Hematopoietic multipotent progenitor cell treated with erythropoietin and hydrocortisone succinate and interleukin-3 and kit ligand, for 15 days (in vitro differentiated cells): ENCODE measurements at places on chromosomes 7 and 10.

DNA sequence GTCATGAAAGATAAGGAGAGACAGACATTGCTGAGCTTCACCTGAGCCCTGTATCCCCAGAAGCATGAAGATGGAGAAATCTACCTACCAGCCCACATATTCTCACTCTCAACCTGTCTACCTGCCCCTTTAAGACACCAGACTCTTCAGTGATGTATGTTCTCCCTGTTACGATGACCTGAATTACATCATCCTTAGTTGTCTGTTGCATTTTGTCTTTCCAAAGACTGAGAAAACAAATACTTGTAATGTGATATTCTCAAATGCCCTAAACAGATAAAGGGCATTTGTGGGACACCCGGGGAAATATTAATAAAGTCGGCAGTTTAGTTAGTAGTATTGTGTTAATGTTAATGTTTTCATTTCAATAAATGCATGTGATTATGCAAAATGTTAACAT is 305.8 kb upstream of the IGFBP3 start:
- DNase-seq: no peak

DNA sequence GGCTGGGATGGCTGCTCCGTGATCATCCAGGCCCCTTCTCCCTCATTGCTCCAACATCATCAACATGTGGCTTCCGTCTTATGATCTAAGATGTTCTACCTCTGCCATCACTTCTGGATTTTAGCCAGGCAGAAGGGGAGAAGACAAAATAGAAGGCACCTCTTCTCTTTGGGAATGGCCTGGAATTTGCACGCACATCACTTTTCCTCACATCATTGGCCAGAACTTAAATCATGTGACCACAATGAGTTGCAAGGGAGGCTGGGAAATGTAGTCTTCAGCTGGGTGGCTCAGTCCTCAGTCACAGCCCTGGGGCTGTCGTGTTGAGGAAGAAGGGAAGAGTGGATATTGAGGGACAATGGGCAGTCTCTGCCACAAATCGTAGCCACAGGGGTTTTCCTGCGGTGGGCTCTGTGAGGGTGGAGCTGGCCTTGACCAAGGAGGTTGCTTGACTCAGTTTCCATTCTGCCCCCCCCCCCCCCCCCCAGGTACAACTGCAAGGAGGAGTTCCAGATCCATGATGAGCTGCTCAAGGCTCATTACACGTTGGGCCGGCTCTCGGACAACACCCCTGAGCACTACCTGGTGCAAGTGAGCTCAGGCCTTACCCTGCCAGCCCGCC is 50.3 kb downstream of the PALD1 start:
- no peak for DNase-seq

DNA sequence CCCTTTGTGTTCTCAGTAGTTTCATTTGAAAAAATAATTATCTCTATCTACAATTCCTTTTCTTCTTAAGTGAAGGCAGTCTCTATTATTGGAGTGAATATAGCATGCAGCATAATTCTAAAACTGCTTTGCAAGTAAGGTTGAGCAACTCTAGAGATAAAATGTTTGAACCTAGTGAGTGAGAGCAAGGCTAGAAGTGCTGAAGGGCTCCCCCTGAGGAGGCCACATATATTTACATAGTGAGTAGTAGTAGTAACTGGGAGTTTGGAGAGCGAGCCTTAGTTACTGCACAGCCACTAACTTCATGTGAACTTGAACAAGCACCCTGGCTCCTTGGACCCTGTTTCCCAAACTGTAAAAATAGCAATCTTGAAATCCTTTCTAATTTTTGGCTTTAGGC is 141.5 kb upstream of the DKK1 start:
- no peak for DNase-seq

DNA sequence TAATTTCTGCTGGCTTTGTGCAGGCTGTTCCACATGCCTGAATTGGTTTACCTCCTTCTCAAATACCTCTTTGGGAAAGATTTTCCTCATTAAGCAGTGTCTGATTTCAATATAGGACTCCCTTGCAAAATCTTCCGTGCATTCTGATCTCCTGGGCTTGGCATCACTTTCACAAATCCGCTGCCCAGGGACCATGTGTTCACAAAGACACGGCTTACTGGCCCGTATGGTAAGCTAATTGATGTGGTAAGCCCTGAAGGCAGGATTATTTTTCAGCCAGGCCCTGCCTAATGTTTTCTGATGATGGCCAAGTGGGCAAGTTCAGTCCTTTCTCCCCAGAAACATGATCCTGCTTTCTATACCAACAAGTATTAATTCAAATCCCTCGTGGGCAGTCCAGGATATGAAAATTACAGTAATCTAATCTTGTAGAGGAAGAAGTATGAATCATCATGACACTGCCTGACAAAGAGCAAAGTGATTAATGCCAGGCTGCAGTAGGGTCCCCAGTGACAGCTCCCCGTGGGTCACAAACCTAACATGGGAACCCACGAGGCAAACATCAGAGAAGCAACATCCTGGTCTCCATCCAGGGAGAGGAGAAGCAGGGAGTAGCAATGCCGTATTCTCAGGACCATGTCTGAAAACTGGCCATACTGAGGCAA is 11.6 kb upstream of the SVIL start:
- no peak for DNase-seq

DNA sequence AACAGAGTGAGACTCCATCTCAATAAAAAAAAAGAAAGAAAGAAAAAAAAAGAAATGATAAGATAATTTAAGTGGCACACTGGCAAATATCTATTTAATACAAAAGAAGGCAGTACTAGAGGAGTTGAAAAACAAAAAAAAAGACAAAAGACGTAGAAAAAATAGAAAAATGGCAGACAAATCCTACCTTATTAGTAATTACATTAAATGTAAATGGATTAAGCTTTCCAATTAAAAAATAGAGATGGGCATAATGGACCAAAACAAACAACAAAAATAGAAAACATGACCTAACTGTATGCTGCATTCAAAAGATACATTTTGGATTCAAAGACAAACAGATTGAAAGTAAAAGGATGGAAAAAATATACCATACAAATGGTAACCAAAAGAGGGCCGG is 5.3 kb upstream of the PARP12 start:
- no peak for DNase-seq

GRCh38 chr7:127194571-127194970 is 58.2 kb downstream of the GRM8 start:
- no peak for DNase-seq
